Osteoblast (primary cell): ENCODE measurements at places on chromosomes 13 and 19. TPM values are rescaled to one million over a fixed set of nuclear protein-coding genes. Genes with fewer than 3 reads are reported as not detected.

- DNase-seq = no peak
These were observed 8.4 kb downstream of the LSM14A start for GRCh38 chr19:34180709-34181108.

DNA sequence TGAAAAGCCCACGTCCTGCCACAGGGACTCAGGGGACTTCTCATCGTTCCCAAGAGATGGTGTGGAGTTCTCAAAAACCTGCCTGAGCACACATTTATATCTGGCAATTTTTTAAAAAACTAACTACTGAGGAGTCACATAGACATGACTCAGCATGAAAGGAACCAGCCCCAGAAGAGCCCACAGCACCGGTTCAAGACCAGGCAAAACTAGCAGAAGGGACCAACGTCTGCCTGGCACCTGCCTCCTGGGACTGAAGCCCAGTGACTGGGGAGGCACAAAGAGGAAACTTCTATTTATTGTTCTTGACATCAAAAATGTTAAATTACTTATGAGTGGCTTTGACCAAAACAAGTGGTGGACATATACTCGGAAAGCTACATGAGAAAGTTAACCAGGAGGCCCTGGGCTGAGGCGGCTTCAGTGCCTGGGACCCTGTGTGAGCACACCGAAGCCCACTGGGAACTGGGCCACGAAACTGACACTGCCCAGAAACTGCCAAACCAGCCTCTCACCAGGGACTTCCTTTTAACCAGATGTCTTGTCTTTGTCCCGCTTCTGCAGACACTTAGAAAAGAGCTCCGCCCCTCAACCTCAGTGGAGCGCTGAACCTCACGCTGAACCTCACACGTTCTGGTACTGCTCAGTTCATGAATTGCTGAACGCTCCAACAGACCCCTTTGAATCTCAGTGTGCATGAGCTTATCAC, 25.7 kb downstream of the C13orf46 start:
- peak; percentile 89 for DNase-seq

GRCh38 chr13:49064476-49064875, 88.8 kb downstream of the FNDC3A start:
- no peak for DNase-seq

DACH1 gene
- not detected in 2 replicates for total RNA-seq

OR10H1 gene
- total RNA-seq = not detected in 2 replicates
